ENCODE measurements at places on chromosomes 3 and 15.

DNA sequence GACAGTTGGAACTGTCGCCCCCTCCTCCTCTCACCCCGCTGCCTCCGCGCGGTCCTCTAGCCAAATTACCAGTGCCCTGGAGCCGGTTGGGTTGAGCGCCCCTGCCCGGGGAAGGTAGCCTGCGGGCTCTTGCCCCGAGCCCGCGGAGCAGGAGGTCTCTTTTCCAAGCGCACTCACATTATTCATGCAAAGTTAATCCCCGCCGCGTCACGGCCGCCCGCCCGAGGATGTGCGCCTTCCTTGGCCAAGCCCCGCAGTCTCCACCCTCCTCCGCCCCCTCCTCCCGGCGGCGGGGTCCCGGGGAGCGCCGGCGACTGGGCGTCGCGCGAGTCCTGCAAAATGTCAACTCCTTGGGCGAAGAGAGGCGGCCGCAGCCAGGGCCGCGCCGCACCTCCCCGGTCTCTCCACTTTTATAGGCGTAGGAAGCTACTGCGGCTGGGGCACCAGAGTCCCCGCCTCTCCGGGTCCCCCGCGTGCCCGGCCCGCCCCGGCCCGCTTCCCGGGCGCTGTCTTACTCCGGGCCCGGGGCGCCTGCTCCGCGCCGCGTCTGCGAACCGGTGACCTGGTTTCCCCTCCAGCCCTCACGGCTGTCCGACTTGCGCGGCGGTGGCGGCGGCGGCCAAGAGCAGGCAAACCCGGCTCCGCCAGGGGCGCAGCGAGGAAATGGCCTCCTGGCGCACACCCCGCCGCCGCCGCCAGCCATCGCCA is at the start of gene THRB:
Gene THRB, minus strand, starts transcription at position 233 of the 708 bp plus-strand sequence.
- H3K27me3 ChIP-seq: no peaks in the 10 kb centered on the region
- H3K4me3 ChIP-seq: peak within 1 kb of the TSS; percentile 71
- H3K27ac ChIP-seq: no peak within 1 kb of the TSS
- H3K4me1 ChIP-seq: peaks cover 12% of the 10 kb centered on the region
- DNase-seq: no peak

GRCh38 chr15:52699457-52699856 is 20.3 kb upstream of the ATOSA start:
- DNase-seq: no peak
- H3K4me3 ChIP-seq: no peak overlapping the region
- no peaks in the 10 kb centered on the region for H3K36me3 ChIP-seq

DNA sequence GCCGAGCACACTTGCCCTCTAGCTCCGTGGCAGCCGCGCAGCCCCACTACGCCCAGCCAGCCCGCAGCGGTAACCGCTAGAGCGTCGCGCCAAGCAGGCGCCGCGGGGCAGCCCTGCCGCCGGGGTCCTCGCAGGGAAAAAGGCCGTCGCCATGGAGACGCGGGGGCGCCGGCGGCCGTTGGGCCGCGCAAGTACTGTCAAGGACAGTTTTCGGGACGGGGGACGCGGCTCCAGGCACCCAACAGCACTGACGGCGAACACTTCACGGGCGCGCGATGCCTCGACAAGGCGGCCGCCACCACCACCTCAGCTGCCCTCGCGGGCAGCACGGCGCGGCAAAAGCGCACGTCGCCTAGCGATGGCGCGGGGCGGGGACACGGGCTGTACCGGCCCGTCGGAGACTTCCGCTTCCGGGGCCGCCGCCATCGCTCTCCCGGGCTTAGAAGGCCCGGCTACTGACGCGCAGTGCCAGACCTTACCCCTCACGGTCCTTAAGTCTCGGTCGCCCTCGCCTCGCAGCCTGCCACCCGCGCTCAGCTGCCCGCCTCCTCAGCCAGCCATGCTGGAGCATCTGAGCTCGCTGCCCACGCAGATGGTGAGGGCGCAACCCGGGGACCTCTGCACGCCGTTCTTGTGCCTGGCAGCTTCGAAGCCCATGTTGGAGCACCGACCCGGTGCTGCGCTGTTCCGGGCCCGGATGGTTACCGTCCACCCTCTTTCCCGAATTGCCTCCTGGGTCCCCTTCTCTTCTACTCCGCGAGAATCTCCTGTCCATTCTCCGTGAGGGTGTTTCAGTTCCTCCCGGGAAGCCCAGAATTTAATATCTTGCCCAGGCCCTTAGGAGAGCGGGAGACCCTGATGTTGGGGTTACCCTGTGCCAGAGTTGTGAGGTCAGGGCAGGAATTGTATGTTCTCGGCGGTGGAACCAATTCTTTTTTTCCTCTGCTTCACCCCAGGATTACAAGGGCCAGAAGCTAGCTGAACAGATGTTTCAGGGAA is at the start of the genes GLT8D1 and SPCS1:
Gene GLT8D1, minus strand, starts transcription at position 104 of the 999 bp plus-strand sequence. CDS start 5,331 bp downstream, outside the sequence.
Gene SPCS1, plus strand, starts transcription at position 419 of the 999 bp plus-strand sequence. Its CDS starts 141 bp downstream, at position 560.
- DNase-seq: no peak
- H3K4me3 ChIP-seq: peak within 1 kb of the TSS; percentile 73
- H3K27me3 ChIP-seq: no peaks in the 10 kb centered on the region
- H3K4me1 ChIP-seq: peaks cover 5% of the 10 kb centered on the region
- peak within 1 kb of the TSS; percentile 70 for H3K27ac ChIP-seq
- peaks cover 9% of the 10 kb centered on the region for H3K36me3 ChIP-seq

- no peak overlapping the region for H3K4me3 ChIP-seq
- DNase-seq: no peak
- H3K27ac ChIP-seq: no peak overlapping the region
- no peaks in the 10 kb centered on the region for H3K4me1 ChIP-seq
These were observed 401.2 kb upstream of the NR2F2 start for GRCh38 chr15:95929232-95929846.

- no peak overlapping the region for H3K4me3 ChIP-seq
- no peaks in the 10 kb centered on the region for H3K27me3 ChIP-seq
- H3K4me1 ChIP-seq: peaks cover 11% of the 10 kb centered on the region
- peak; percentile 62 for DNase-seq
- peak overlapping the region; percentile 80 for H3K27ac ChIP-seq
- H3K36me3 ChIP-seq: no peaks in the 10 kb centered on the region
These were observed 73.9 kb upstream of the MFGE8 start for GRCh38 chr15:88986949-88987590.
